Effector memory CD4-positive, alpha-beta T cell (primary cell): ENCODE measurements at places on chromosomes 1 and 21.

- DNase-seq: no peak
Measured at GRCh38 chr1:224700918-224701531, 84.9 kb downstream of the CNIH3 start.

DNA sequence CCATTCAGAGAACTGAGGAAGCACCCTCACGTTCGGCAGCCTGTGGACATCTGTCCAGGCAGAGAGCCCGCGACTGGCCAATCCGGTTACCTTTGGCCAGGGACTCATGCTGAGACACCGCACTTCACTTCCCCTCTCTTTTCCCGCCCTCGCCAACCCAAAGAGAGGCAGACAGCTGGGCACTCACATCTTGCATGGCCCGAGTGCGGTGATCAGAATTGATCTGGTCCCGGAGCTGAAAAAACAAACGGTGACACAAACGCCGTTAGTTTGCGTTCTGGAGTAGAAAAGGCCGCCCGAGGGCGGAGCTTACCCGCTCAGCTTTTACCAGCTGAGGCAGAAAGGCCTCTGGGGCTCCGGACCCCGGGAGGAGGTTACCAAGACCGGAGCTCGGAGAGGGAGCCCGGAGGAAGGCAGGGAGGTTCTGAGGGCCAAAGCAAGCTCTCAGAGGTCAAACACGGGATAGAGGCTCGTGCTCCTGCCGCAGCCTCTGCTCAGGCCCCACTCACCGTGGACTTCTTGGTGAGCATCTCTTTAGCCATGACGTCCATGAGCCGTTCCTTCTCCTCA lies 376 bp downstream of the SF3A3 start:
- DNase-seq: no peak

DNA sequence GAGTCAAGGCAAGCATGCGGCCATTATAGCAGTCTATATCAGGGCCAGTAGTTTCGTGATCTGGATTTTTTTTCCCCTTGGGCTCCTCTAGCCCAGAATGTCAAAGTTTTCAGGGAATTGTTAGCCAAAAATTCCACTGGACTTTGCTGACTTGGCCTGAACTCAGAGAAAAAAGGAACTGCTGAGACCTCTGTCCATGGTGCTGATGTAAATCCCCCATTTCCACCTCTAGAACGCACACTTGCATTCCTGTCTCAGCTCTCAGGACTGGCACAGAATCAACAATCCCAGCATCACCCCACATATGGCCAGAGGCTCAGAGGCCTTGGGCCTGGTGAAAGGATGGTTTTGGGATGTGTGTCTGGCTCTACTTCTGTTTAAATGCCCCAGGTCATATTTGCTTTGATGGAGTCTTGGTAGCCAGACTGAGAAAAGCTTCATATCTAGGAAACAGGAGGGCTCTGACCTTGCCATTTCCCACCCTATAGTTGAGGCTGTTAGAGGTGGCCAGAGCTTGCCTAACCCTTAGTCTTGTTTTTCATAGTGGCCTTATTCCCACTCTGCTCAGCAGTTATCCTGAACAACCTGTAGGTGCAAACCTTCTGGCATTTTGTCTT lies 16.9 kb upstream of the EFCAB14 start:
- DNase-seq: no peak

- DNase-seq: no peak
Measured at GRCh38 chr1:92307980-92308379, 9.1 kb downstream of the RPAP2 start.

- no peak for DNase-seq
Measured at GRCh38 chr21:35343046-35343819, 294.1 kb upstream of the RUNX1 start.

DNA sequence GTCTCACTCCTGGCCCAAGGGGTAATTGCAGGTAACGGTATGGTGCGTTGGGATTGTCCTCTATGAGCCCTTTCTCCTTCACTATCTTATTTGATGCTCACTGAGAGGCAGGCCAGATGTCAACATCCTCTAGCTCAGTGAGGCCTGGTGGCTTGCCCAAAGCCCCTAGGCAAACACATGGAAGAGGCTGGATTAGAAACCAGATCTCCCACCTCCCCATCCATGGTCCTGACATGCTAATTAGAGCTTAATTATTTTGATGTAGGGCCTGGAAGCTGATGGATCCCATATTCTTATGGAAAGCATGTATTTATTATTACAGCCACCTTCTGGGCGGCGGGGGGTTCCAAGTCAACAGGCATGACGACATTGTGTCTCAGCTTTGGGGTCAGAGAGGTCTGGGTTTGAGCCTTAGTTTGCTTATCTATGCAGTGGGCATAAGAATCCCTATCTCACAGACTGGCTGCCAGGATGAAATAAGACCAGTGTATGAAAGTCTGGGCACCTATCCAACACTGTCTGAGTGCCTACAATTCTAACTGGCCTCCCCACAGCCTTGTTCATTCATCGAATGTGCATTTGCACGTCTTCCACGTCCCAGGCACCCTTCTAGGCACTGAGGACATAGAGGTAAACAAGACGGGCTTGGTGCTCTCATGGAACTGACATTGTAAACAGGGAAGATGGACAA lies 6.2 kb downstream of the SMPDL3B start:
- no peak for DNase-seq

- DNase-seq: no peak
Measured at GRCh38 chr21:41166884-41167283, 1.1 kb upstream of the BACE2 start.

GRCh38 chr1:76867342-76868130 lies at the start of gene ST6GALNAC5:
ST6GALNAC5 (plus strand) TSS chr1:76867480.
- DNase-seq: no peak

DNA sequence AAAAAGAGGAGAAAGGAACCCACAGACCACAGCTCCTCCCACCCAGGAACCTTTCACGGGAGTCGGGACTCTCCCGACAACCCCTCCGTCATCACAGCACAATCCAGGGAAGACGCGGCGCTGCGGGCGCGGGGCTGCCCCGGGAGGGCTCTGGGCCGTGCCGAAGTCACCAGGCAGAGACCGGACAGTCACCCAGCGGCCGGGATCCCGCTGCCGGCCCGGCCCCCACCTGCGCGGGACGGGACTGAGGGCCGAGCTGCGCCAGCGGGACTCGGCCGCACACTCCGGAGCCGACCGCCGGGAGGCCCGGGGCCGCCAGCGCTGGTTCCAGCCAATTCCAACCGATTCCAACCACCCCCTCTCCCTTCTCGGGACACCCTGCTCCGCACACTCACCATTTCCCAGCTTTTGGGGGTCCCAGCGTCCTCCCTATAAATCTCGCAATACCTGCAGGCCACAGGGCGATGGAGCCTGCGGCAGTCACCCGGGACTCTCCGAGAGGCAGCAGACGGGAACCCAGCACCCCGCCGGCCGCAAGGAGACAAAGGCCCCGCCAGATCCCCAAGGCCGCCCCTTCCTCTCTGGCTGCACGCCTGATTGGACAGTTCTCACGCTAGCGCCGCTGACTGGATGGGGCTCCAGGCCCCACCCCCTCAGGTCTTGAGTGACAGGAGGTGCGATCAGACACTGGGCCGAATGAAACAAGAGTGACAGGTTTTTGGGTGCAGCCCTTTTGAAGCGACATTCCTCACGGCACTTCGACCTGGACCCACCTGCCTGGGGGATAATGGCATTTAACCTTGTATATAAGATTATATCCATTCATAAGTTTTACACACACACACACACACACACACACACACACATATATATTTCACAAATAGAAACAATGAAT lies at the start of gene ZNF695:
Gene ZNF695, minus strand, starts transcription at position 547 of the 895 bp plus-strand sequence. Its CDS starts 149 bp downstream, at position 398.
- DNase-seq: peak; percentile 2

GRCh38 chr1:244369256-244370057 lies 82.3 kb downstream of the ADSS2 start:
- DNase-seq: no peak

DNA sequence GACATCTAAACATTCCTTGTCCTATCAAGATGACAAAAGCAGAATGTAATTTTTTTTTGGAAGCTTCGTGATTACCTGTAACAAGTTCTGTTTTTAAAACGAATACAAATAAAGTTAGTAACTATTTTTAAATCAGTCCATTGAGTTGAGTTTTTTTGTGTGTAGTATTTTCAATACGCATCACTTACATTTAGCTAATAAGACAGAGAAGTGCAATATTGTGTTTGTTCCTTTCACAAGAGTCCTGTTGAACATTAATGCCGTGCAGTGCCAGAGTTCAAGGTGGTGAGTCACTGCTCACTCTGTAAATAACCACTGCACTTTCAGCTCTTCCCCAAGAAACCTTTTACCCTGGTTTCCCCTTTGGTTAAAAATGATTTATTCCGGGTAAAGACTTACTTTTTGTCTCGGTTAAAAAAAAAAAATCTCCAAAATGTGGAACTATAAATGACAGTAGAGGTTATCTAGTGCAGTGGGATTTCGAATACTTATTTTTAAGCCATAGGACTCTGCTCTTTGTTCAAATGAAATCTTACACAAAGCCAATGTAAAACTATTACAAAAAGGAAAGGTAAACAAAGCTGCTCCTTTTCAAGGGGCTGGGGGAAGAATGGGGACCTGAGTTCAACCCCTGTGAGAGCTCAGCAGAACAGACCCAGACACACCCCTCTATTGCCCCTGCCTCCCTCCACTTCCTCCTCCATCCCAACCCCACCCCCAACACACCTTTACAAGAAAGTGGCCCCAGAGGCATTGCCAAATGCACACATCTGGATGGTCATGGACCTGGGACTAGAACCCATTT lies 14.8 kb upstream of the NCMAP start:
- no peak for DNase-seq

- DNase-seq: no peak
Measured at GRCh38 chr1:23960291-23961020, 828 bp downstream of the PNRC2 start.
